ENCODE measurements at places on chromosomes 6 and 20.

DNA sequence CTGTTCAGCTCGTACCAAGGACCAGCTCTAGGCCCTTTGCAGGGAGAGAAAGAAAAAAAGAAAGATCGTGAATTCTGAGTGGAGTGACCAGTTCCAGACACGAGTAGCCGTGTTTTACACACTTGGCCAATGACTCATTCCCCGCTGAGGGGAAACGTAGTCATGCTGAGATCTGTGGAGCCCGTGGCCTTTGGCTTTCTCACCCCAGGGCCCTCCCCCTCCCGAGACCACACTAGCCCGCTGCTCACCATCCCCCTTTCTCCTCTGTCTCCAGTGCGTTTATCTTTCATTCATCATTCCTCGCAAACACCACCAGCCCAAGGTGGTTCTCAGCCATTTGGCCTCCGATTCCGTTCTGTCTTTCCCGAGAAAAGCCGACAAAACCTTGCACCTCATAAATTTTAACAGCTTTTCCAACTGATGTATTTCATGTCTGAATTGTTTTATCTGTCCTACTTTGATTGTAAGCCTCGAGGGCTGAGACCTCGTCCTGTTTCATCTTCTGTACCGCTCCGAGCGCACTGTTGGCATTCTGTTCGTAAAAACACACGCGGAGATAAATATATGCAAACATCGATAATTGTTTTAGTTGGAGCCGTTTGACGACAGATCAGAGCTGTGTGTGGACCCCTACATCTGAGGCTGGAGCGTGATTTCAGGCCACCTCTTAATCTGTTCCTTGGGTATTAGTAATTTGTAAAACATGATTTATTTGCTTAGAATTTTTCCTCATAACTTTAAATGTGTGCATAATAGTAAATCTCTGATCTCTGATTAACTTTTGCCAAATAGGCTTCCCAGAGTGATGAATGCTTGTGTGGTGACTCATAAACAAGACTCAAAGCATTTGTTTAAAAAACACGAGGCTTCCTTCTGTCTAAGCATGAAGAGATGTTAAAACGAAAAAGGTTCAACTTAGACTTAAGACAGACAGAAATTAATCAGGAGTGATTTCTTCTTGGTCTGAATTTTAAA lies 336.6 kb downstream of the CDH4 start:
- H3K36me3 ChIP-seq = no peaks in the 10 kb centered on the region
- no peak for DNase-seq
- H3K4me1 ChIP-seq = no peaks in the 10 kb centered on the region
- H3K27ac ChIP-seq = no peak overlapping the region
- no peaks in the 10 kb centered on the region for H3K27me3 ChIP-seq

DNA sequence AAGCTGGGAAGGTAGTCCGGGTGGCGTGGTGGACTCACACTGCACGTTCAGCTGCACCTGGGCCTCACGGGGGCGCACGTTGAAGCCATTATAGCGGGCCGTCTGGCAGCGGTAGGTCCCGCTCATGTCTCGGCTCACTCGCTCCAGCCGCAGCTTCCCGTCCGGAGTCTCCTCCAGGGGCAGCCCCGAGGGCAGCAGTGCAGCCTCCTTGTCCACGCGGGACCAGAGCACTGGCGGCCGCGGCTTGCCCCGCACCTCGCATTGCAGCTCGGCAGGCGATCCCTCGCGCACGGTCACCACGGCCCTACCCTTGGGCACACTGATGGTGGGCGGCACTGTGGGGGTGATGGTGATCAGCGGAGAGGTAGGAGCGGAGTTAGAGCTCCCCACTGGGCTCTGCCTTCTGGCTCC lies 47.6 kb downstream of the MDGA1 start:
- no peaks in the 10 kb centered on the region for H3K36me3 ChIP-seq
- H3K27ac ChIP-seq = no peak overlapping the region
- H3K4me1 ChIP-seq = no peaks in the 10 kb centered on the region
- no peak for DNase-seq
- H3K4me3 ChIP-seq = no peak overlapping the region
- no peaks in the 10 kb centered on the region for H3K27me3 ChIP-seq

GRCh38 chr6:87378947-87379346 lies 28.8 kb upstream of the CFAP206 start:
- no peaks in the 10 kb centered on the region for H3K36me3 ChIP-seq
- H3K27me3 ChIP-seq = no peaks in the 10 kb centered on the region
- no peak for DNase-seq
- H3K4me3 ChIP-seq = no peak overlapping the region
- H3K4me1 ChIP-seq = no peaks in the 10 kb centered on the region
- H3K27ac ChIP-seq = no peak overlapping the region

DNA sequence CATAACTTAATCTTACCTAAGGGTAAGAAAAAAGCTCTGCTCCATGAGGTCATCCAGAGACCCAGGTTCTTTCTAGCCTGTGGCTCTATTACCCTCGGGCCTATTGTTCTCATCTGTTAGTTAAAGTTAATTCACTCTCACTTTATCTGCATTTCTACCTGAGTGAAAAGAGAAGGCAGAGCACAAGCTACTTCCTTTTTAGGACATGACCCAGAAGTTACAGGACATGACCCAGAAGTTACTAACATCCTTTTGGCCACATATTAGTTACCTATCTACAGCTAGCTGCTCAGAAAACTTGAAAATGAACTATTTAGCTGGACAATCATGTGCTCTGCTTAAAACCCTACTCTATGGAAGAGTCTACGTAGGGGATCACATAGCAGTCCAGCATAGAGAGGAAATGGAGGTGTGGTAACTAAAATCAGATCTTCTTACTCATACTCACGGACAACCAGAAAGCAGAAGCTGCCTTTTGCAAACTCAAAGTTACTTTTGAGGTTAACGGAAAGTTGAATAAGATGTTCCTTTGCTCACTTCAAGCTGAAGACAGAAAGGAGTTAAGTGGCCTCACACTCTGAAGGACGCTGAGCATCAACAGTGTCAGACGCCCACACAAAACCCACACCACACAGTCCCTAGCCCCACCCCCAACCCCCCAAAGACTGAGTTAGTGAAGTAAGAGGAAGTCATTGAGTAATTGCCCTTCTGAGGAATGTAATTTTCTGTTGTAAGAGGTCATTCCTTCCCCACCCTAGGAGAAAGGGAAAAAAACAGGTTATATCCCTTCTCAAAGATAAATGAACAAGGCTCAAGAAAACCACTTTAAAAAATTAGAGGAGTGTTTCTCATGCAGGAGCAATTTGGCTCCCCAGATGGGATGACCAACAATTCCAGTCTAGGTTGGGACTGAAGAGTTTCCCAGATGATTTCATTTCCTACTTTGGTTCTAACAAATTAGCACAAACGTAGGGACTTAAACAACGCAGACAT lies 45.9 kb upstream of the TAB2 start:
- H3K27ac ChIP-seq = no peak overlapping the region
- no peaks in the 10 kb centered on the region for H3K36me3 ChIP-seq
- H3K27me3 ChIP-seq = no peaks in the 10 kb centered on the region
- no peaks in the 10 kb centered on the region for H3K4me1 ChIP-seq
- no peak overlapping the region for H3K4me3 ChIP-seq
- no peak for DNase-seq

DNA sequence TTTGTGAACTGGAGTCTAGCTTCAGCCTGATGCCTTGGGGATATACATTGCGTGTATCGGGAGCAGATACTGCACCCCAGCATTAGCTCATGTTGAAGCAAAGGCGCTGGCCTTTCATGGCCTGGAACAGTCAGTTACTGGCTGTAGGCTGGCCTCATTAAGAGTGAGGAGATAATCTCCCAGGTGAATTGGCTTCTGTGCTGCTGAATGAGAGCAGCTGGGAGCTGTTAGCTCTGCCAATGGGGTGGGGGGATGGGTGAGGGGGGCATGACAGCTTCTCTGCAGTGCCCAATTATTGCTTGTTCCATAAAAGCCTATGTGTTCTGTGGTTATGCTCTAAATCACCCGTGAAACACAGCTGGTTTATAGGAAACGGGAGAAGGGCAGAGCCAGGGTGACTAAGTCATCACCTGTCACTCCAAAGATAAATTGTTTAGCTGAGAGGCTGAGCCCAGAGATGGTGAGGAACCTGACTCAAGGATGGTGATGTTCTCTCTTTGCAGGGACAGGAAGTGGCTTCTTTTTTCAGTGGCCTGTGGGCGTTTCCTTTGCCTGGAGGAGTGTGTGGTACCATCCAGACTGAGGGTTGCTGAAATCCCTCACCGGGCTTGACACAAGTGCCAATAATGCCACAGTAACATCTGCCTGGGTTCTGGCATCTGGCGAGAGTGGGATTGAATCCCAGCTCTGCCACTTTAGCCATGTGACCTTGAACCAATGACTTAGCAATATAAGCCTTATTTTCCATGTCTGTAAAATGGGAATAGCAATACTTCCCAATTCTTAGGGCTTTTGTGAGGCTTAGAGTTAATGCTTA lies 170.8 kb downstream of the BCAS1 start:
- no peaks in the 10 kb centered on the region for H3K27me3 ChIP-seq
- no peak for DNase-seq
- no peak overlapping the region for H3K4me3 ChIP-seq
- no peaks in the 10 kb centered on the region for H3K4me1 ChIP-seq

GRCh38 chr20:60206259-60206658 lies 248.0 kb downstream of the CDH26 start:
- no peaks in the 10 kb centered on the region for H3K4me1 ChIP-seq
- no peak overlapping the region for H3K4me3 ChIP-seq
- H3K36me3 ChIP-seq = no peaks in the 10 kb centered on the region
- no peaks in the 10 kb centered on the region for H3K27me3 ChIP-seq

- no peaks in the 10 kb centered on the region for H3K4me1 ChIP-seq
- no peak overlapping the region for H3K4me3 ChIP-seq
- H3K27ac ChIP-seq = no peak overlapping the region
These were observed 182.3 kb downstream of the CDH4 start for GRCh38 chr20:61434341-61434781.

GRCh38 chr20:2174067-2174466 lies 72.4 kb downstream of the STK35 start:
- no peaks in the 10 kb centered on the region for H3K27me3 ChIP-seq
- H3K36me3 ChIP-seq = no peaks in the 10 kb centered on the region
- H3K4me1 ChIP-seq = no peaks in the 10 kb centered on the region

- H3K27me3 ChIP-seq = no peaks in the 10 kb centered on the region
- no peak for DNase-seq
These were observed 166.4 kb downstream of the ATXN1 start for GRCh38 chr6:16594849-16595248.

GRCh38 chr6:41072836-41073202 lies at the start of gene NFYA:
TSS of gene NFYA (plus strand) at chr6:41072974. CDS start at chr6:41079090, 6,116 bp downstream.
- no peaks in the 10 kb centered on the region for H3K36me3 ChIP-seq
- no peak for DNase-seq
- H3K27me3 ChIP-seq = no peaks in the 10 kb centered on the region
- H3K4me1 ChIP-seq = no peaks in the 10 kb centered on the region
- peak within 1 kb of the TSS; percentile 68 for H3K4me3 ChIP-seq

- H3K4me3 ChIP-seq = no peak overlapping the region
- H3K27me3 ChIP-seq = no peaks in the 10 kb centered on the region
- DNase-seq = no peak
- H3K4me1 ChIP-seq = no peaks in the 10 kb centered on the region
- no peaks in the 10 kb centered on the region for H3K36me3 ChIP-seq
These were observed 7.7 kb upstream of the KLHL31 start for GRCh38 chr6:53673162-53673727.

GRCh38 chr20:39248171-39248861 lies 286.2 kb downstream of the DHX35 start:
- H3K36me3 ChIP-seq = no peaks in the 10 kb centered on the region
- H3K27me3 ChIP-seq = no peaks in the 10 kb centered on the region
- no peak for DNase-seq
- H3K4me3 ChIP-seq = no peak overlapping the region

GRCh38 chr6:73395875-73396274 lies 1.2 kb downstream of the DDX43 start:
- no peaks in the 10 kb centered on the region for H3K27me3 ChIP-seq
- DNase-seq = no peak
- no peak overlapping the region for H3K4me3 ChIP-seq
- H3K4me1 ChIP-seq = no peaks in the 10 kb centered on the region

GRCh38 chr6:132843316-132844035 lies 29.1 kb downstream of the RPS12 start:
- no peak overlapping the region for H3K27ac ChIP-seq
- no peaks in the 10 kb centered on the region for H3K36me3 ChIP-seq
- no peak for DNase-seq
- H3K27me3 ChIP-seq = no peaks in the 10 kb centered on the region
- H3K4me3 ChIP-seq = no peak overlapping the region

DNA sequence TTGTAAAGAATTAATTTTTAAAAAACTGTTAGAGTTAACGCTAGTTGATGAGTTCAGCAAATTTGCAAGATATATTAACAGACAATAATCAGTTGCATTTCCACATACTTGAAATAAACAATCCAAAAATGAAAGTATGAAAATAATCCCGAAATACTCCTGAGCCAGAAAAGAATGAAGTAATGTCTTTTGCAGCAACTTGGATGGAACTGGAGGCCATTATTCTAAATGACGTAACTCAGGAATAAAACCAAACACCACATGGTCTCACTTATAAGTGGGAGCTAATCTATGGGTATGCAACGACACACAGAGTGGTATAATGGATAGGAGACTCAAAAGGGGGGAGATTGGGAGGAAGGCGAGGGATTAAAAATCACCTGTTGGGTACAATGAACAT lies 872.9 kb upstream of the GJE1 start:
- H3K36me3 ChIP-seq = no peaks in the 10 kb centered on the region
- no peaks in the 10 kb centered on the region for H3K27me3 ChIP-seq
- no peaks in the 10 kb centered on the region for H3K4me1 ChIP-seq

DNA sequence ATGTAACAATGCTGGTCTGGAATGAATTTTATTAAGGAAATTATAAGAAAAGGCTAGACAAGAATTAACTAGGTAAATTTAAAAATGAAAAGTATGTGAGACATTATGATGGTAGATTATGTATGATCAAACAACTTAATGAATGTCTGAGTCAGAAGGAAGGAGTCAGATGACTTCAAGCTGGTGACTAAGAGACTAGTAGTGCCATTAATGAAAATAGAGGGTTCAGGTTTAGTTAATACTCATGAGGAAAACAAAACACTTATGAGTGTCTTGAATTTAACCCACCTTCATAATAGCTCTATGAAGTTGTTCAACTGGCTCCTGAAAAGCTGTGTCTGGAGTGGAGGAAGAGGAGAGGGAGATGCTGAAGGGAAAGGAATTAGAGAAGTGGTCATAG lies 256.3 kb downstream of the ADGRB3 start:
- DNase-seq = no peak
- H3K27ac ChIP-seq = no peak overlapping the region
- no peak overlapping the region for H3K4me3 ChIP-seq
- no peaks in the 10 kb centered on the region for H3K36me3 ChIP-seq
- H3K27me3 ChIP-seq = no peaks in the 10 kb centered on the region

DNA sequence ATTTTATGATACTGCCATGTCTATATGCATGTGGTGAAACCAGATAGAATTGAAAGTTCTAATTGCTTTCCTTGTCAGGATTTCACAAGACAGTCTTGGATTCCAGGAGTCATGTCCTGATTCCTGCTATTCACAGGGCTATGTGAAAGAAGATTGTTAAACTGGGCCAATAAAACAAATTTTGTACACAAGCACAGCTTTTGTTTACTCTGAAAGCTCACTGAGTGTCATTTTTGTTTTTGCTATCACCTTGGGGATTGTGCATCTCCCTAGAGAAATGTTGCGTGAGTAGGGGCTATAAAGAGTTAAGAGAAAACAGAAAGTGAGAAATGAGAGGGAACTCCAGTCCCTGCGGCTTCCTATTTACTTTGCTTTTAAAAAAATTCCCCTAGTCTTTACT lies 627.5 kb downstream of the PKHD1 start:
- no peak overlapping the region for H3K27ac ChIP-seq
- no peak for DNase-seq
- no peaks in the 10 kb centered on the region for H3K36me3 ChIP-seq
- no peaks in the 10 kb centered on the region for H3K27me3 ChIP-seq
- H3K4me3 ChIP-seq = no peak overlapping the region
- H3K4me1 ChIP-seq = no peaks in the 10 kb centered on the region

GRCh38 chr20:63950701-63951397 lies 5.4 kb downstream of the UCKL1 start:
- H3K27me3 ChIP-seq = no peaks in the 10 kb centered on the region
- H3K27ac ChIP-seq = no peak overlapping the region
- no peaks in the 10 kb centered on the region for H3K4me1 ChIP-seq
